Stimulated activated CD8-positive, alpha-beta memory T cell treated with anti-CD3 and anti-CD28 coated beads, Interleukin-7, amount 100 ng/mL, for 4 hours (primary cell): ENCODE measurements at places on chromosomes 7 and 10.
A peak's percentile ranks its signal among the peaks of the same experiment; 100 is the strongest.

DNA sequence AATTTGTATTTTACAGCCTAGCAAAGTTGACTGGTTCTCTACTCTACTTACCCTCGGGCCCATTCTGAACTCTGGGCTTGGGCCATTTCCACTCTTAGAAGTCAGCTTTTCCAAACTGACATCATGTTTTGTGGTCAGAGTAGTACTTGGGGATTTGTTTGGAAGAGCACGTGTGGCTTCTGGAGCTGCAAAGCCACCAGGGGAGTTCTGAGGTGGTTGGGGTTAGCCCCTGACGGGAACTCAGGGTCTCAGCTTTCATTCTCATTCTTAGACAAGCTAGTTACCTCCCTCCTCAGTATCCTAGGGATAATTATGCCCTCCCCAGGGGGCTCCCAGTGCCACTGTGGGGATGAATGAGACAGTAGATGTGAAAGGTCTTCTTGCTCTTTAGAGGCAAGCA, 647.7 kb upstream of the GALNT17 start:
- no peak for DNase-seq

GRCh38 chr10:11208908-11209829, 191.5 kb downstream of the CELF2 start:
- DNase-seq: no peak

GRCh38 chr7:24325708-24326107, 41.7 kb downstream of the NPY start:
- no peak for DNase-seq

- DNase-seq: no peak
Measured at GRCh38 chr7:34057956-34058355, 152.6 kb downstream of the BMPER start.

- no peak for DNase-seq
Measured at GRCh38 chr7:119571666-119572065, 701.3 kb upstream of the KCND2 start.

DNA sequence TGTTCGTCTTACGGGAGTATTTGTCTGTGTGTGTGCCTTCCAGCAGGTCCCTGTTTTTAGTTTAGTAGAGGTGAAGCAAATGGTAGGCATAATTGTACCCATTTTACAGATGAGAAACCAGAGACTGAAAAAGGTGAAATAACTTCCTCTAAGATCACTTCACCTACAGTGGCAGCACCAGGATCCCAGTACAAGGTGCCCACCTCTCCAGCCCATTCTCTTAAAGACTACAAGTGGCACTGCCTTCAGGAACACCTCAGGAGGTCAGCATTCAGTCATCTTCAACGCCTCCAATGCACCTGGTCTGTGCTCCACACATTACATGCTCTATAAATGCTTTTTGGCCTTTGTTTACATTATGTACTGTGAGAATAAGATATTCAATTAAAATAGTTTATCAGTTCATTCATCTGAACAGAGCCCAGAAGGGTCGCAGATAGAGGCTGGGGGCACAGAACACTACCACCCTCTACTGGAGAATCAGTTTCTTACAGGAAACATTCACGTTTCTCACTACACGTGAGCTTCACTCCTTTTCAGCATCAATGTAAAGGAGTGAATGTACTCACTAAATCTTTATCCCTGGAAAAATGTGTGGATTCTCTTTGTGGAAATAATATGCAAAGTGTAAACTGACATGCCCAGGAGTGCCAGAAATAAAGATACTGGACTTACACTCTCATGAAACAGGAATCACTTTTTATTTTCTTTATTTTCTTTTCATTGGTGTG, 45.5 kb upstream of the ABLIM1 start:
- DNase-seq: no peak

- peak; percentile 52 for DNase-seq
Measured at GRCh38 chr7:100583132-100584053, 2.5 kb downstream of the LRCH4 start.

DNA sequence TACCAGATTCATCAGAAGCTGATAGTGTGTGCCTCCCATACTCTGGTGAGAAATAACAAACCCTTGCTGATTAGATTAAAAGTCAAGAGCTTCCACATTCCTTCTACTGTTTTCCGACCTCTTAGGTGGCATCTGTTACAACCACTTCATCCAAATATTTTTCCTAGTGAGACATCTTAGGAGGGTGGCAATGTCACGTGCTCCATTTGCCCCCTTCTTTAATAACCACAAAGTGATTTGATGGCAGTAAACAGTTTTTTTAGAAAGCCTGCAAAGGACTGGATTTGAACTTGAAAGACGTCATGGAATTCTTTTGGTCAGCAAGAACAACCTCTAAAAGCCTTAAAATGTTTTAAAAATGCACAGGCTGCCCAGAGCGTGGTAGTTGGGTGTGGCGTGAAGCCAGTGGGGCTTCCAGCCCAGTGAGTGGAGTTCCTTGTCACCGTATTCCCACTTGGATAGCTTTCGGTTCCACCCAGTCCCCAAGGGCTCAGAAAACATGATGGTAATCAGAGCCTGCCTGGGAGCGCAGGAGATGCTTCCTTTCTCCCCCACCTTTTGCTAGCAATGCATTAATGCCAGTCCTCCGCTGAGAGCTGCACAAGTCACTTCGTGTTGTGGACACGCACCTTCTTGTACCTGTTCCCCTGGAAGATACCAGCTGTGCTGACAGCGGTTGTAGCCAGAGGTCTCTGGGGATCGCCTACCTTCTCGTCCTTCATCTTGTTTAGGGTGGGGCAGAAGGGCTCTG, 256.4 kb downstream of the KIAA1217 start:
- no peak for DNase-seq
